ENCODE measurements at places on chromosomes 1 and 21.

DNA sequence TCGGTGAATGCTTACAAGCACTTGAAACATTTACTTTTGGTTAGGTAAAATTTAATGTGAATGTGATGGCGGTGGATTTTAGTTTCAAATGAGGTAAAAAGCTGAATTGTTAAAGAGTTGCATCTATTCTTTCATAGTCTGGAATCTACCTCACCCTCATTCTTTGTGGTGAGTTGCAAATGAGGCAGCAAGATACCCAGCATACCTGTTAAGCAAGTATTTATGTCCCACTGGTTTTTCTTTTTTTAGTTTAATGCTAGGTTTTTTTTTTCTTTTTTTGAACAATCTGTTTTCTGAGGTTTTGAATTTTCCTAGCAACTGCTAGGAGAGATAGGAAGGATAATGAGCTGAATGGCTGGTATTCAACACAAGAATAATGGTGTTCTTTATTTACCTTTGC, 127.9 kb upstream of the CACYBP start:
- DNase-seq: no peak

- DNase-seq: peak; percentile 55
These were observed at the start of gene NUP210L for GRCh38 chr1:154154534-154155191. TSS of gene NUP210L (minus strand) at chr1:154155073.

DNA sequence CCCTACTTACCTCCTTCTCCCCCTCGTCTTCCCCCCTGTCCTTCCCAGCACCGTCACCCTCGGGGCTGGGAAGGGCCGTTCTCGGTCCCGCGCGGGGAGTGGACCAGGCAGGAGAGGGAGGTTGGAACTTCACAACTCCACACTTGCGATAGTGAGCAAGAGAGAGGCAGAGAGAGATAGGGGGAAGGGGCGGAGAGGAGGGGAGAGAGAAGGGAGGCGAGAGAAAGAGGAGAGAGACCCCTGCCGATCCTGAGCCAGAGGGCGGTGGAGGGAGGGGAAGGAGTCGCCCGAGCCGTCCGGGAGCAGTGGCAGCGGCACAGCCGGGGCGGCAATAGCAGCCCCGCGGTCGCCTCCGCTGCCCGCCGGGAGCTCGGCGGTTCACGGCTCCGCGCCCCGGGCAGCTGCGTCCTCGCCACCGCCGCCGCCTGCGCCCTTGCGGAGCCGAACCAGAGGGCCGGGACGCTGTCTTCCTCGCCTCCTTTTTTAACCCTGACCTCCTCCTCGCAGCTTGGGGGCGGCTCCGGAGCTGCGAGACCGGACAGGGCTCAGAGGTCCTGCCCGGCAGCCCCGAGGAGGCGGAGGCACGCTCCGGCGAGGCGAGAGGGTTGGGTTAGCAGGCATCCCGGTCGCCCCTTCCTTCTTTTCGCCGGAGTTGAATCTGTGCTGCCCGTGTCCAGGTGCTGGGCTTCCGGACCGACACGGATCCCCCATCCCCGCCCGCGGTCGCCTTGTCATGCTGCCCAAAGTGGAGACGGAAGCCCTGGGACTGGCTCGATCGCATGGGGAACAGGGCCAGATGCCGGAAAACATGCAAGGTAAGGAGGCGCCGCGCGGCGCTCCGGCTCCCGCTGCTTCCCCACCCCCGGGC, 11.7 kb downstream of the NR5A2 start:
- DNase-seq: peak; percentile 62

GRCh38 chr21:17462276-17462981, 50.4 kb upstream of the CXADR start:
- DNase-seq: peak; percentile 89

DNA sequence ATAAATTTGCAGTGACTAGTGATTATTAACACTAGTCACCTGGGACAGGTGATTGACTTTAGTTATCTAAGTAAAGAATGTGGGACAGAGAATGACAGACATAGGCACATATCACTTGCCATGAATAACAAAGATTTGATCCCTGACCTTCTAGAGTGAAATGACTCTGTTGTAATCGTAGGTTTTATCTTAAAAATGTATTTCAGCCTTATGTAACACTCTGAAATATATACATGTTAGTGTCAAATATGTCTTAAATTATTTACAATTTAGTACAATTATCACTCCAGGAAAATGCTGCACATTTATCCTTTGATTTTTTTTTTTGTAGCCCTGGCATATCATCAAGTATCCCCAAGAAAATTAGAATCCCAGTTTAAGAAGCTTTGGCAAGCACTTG, 186.4 kb upstream of the PTGFR start:
- DNase-seq: no peak

DNA sequence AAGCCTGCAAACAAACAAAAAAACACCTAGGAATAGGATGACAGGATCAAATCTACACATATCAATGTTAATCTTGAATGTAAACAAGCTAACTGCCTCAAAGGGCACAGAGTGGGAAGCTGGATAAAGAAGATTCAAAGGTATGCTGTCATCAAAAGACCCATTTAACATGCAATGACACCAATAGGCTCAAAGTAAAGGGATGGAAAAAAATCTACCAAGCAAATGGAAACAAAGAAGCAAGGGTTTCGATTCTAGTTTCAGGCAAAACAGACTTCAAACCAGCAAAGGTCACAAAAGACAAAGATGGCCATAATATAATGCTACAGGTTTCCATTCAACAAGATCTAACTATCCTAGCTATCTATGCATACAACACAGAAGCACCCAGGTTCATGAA, 16.2 kb upstream of the OR2T10 start:
- DNase-seq: no peak

DNA sequence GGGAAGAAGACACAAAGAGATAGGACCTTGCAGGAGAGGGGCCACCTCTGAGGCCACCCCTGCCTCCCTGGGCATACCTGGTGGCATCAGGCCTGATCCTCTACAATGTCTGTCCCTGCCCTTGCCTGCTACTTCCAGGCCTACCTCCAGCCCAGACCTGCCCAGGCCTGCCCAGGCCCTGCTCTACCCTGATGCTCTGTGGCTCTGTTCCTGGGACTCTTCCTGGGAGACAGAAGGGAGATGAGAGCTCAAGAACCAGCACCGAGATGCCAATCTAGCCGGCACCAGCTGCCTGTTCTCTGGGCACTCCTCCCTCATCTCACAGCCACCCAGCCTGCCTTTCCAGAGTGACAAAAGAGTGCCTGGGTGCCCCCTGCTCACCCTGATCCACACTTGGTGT, 2.7 kb downstream of the CELF3 start:
- no peak for DNase-seq

- peak; percentile 97 for DNase-seq
These were observed at the start of gene OMA1 for GRCh38 chr1:58546520-58547308. TSS of gene OMA1 (minus strand) at chr1:58546726. CDS start at chr1:58539294, 7,432 bp downstream.

GRCh38 chr1:55402142-55402541, 187.0 kb upstream of the USP24 start:
- DNase-seq: no peak

DNA sequence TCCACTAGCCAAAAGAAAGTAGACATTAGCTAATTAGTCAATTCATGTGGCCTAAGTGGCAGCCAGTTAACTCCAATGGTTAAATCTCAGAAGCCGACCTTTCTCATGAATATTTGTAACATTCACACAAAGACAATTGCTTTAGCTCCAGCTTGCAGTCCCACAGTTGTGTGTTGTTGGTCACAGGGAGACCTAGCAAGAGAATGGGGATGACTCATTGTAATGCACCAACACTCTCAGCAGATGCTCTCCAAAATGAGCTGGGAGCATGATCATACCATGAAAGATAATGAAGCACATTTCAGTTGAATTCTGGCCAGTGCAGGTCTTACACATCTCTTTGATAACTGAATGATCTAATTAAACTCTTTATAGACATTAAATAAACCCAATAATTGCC, 160.4 kb downstream of the HLX start:
- DNase-seq: no peak

GRCh38 chr1:1135339-1136136, 19.6 kb upstream of the C1orf159 start:
- DNase-seq: no peak

GRCh38 chr1:214500340-214501055, 50.9 kb downstream of the PTPN14 start:
- DNase-seq: no peak

DNA sequence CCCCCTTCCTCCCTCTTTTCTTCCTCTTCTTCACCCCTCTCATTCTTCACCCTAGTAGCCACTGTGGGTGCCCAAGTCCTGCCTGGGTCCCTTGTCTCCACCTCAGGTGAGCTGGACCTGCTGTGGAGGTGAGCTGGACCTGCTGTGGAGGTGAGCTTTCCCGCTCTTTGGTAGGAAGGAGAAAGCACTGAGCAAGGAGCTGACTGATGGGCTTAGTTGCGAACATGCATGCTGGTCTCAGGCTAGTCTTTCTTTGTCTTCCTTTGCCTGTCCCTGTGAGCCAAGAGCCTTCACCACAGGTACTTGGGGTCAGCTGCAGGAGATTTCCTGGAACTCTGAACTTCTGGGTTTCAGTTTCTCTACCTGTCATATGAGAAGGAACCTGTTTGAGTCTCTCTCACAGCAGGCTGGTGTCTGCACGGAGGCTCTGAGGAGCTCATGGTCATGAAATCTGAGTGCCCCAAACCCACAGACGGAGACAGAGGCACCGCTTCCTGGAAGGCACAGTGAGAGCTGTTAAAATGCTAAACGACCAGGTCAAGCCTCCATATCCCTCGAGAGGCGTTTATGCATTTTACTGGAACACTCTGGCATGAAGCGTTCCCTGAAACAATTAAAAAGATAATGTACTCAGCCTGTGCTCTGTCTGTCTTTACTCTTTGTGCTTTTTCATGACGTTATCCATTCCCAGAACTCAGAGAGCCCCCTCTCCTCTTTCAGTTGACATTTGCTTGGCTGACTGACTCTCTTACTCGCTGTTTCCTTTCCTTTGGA, 69.5 kb downstream of the RHOU start:
- DNase-seq: no peak

GRCh38 chr1:204437796-204438570, 26.4 kb upstream of the PPP1R15B start:
- DNase-seq: no peak

- DNase-seq: no peak
These were observed 52.2 kb downstream of the RERE start for GRCh38 chr1:8765198-8765597.

- no peak for DNase-seq
These were observed 47.3 kb upstream of the COL18A1 start for GRCh38 chr21:45357436-45358260.

GRCh38 chr1:205963352-205964155, 20.3 kb upstream of the SLC26A9 start:
- DNase-seq: no peak

DNA sequence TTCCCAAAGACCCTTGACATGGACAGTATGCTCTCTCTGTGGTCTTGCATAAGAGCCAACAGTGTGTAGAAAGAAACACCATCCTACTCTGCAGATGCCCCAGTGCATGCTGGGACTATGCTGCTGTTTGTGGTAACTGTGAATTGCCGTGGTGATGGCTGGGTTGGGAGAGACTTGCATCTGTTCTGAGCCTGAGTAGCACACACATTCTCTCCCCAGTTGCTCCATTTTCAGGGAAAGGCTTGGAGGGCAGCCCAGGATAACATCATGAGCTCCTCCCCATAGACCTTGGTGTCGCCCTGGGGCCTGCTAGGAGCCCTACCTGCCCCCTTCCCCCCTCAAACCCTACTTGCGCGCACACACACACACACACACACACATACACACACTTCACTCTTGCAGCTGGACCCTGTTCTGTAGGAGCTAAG, 120.9 kb upstream of the IPO9 start:
- no peak for DNase-seq

GRCh38 chr21:42455196-42455595, 40.8 kb downstream of the RSPH1 start:
- DNase-seq: no peak

DNA sequence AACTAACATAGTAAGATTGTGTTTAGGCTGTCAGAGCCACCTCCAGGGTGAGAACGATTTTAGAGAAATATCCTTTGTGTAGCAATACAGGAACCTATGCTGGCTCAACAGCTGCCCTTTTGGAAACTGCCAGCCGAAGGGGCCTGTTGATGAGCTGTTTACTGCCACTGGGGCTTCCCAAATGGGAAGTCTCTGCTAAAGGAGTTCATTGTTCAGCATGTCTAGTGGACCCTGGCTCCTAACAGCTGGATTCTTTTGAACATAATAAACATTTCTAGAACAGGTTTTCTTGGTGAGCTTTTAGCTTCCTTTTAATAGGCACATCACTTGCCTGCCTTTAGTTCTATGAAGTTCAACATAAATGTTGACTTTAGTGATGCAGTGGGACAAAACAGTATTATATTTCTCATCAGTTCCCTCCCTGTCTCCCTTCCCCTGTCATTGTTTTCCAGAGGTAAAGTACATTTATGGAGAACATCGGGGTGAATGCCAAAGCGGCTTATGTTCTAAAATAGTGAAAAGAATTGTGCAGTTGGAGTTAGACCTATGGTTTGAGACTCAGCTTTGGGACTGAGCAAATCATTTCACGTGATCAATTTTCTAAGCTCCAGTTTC, 57.4 kb downstream of the UCK2 start:
- no peak for DNase-seq

DNA sequence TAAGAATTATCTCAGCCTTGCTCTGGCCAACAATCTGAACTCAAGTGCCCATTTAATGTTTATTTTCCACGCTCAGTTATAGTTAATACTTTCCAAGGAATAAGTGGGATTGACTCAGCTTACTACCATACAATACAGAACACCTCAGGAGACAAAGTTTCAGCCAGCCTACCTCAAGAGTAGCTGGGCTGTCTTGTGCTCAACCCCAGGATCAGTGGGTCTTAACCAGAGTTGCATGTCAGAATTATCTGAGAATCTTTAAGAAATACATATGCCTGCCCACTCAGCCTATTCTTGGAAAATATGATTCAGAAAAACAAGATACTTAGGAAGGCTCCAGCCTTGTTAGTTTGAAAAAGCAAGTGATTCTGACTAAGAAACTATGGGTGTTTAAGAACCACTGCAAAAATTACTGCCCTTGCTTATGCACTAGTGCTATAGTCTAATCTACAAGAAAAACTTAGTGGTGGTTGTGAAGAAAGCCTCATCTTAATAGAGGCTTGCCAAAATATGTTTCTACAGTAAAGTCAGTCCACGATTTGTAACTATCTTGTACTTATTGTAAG, 20.4 kb downstream of the CDC7 start:
- DNase-seq: no peak

GRCh38 chr1:77316006-77316405, 34.2 kb downstream of the AK5 start:
- no peak for DNase-seq

DNA sequence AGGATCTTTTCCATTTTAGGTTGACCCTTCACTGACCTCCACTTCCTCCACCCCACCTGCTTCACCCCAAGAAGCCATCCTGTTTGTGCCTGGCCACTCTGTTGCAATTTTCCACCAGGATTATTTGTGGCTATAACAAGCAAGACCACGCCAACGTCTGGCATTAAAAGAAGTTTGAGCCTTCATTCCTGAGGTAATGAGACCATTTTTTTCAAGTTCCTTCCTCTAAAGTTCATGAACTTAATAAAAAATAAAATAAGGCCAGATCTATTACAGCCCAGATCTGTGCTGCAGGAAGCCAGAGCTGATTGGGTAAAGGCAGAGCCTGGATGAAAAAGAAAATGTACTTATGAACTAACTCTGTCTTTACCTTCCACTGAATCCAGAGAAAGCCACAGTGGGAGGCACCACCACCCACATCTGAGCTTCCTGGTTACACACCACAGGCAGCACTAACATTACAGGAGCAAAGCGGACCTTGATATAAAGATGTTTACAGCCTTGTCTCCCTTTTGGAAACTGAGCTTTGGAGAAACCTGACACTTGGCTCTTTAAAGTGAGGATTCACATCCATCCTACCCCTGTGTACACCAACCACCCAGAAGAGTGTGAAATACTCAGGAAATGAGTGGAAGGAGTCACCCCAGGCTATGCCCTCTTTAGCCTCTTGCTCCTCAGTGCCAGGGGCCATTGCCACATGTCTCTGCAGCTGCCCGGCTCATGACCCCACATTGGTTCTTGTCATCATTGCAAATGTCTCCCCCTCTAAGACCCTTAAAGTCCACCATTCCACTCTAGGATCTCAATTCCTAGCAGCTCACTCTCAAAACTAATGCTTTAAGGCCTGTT, 293.6 kb downstream of the PLPP3 start:
- no peak for DNase-seq

Measured in mucosa of descending colon (tissue), 3 donors.